ENCODE measurements at places on chromosomes 3 and 15.

- DNase-seq: peak; percentile 73
Observed at GRCh38 chr15:98648654-98649471, 524 bp downstream of the IGF1R start.

DNA sequence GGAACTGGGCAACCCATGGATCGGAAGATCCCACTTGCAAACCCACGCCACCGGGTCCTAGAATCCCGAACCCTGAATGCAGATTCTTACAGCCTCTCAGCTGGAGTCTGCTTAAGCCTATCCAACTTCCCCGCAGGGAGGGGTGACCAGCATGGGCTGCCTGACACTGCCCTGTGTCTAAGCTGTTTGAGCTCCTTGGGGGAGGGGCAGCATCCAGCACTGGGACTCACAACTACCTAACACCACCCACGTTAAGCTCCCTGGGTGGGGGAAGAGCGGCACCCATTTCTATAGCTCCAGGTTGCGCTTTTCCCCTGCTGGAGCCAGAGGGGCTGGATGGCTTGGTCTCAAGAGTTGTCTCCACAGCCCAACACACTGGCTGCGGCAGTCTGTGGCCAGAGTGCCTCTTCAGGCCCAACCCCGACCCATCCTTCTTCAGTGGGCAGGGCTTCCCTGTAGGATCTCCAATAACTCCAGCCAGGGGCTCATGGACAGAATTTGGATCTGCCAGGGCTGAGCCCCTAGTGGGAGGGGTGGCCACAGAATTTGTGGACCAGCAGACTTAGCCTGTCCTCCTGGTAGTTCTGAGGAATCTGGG, 649.2 kb downstream of the TUSC7 start:
- no peak for DNase-seq

GRCh38 chr3:124993466-124993865, 58.9 kb upstream of the MUC13 start:
- no peak for DNase-seq

DNA sequence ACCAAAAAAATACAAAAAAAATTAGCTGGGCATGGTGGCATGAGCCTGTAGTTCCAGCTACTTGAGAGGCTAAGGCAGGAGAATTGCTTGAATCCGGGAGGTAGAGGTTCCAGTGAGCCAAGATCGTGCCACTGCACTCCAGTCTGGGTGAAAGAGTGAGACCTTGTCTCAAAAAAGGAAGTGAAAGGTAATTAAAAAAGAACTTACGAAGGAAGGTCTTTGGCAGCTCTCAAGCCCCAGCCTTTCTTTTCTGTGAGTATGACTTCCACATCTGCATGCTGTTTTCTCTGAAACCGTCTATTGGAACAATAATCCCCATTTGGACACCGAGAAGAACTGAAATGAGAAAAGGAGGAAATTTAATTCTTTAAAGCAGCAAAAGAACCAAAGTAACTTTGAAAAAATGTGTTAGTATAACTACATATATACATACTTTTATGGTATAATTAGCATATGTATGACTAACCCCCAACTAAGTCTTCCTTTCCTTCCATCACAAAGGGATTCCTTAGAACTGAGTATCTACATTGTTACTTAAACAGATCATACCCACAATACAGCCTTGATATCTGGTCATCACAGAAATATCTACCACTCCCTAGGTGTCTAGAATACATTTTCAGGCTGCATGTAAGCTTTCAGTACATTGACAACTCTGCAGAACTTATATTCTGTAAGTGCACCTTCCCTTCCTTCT, 50.1 kb downstream of the SETD2 start:
- DNase-seq: no peak

DNA sequence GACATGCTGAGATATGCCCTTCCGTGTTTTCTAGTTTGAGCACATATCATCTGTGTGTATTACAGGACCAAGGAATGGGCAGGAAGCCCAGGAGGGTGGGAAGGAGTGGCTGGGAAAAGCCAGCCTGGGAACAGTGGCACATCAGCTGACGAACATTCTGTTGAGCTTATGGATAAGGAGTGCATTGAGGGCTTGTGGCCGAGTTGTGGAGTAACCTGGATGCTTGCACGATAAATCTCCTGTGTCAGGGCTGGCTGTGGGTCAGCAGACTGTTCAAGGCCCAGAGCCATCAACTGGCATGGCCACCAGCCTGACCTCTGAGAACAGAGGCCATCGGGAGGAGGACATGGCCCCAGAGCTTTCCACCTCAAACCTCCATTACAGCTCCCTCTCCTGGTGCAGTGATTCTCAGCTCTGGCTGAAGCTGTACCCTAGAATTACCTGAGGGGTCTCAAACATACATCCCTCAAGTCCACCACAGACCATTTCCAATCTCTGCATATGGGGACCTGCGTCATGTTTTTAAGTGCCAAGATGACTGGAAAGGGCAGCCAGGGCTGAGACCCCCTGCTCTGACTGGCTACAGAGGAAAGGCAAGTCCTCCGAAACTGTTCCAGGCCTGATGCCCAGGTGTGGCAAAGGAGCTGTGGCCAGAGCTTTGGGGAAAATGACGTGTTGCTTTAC, 4.8 kb upstream of the VILL start:
- DNase-seq: peak; percentile 40

DNA sequence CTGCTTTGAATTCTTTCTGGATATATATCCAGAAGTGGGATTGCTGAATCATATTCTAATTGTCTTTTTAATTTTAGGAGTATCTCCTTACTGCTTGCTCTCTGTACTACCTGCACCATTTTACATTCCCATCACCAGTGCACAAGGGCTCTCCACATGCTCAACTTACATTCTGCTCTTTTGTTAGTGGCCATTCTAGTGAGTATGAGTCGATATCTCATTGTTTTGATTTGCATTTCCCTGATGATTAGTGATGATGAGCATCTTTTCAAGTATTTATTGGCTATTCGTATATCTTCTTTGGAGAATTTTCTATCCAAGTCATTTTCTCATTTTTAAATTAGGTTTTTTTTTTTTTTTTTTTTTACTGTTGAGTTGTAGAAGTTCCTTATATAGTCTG, 29.5 kb downstream of the PFN2 start:
- no peak for DNase-seq

DNA sequence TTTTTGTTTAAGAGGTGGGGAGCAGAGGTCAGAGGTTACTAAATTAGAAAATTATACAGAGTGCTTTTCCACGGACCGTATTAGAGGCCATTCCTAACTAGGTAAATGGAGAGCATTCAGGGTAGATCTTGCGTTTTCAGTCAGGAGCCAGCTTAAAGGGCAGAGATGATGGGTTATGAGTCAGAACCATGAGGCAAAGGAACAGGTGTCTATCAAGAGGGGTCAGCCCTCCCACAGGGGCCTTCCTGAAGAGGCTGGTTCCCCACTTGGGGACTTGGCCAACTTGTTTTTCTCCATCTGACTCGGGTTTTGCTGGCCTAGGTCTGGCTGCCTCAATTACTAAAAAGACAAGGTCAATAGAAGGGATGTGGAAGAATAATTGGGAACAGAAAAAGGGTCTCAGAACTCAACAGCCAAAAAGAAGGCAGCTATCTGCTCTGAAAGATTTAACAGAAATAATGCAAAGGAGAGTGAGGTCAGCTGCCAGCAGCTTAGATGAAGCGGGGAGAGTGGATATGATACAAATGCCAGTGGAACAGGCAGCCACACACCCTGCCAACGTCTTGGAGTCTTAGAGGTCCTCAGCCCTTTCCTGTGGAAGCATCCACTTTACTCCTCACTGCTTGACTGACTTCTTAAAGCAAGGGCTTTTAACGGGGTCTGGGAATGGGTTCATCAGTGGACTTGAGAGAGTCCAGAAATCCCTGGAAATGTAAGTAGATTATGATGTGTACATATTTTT, 17.6 kb downstream of the MTMR14 start:
- DNase-seq: no peak

- DNase-seq: no peak
Observed at GRCh38 chr3:184563561-184563925, 2.0 kb downstream of the EPHB3 start.

- no peak for DNase-seq
Observed at GRCh38 chr15:97061392-97061791, 730.9 kb downstream of the NR2F2 start.

- DNase-seq: no peak
Observed at GRCh38 chr15:40313531-40314398, 6.0 kb upstream of the PLCB2 start.

DNA sequence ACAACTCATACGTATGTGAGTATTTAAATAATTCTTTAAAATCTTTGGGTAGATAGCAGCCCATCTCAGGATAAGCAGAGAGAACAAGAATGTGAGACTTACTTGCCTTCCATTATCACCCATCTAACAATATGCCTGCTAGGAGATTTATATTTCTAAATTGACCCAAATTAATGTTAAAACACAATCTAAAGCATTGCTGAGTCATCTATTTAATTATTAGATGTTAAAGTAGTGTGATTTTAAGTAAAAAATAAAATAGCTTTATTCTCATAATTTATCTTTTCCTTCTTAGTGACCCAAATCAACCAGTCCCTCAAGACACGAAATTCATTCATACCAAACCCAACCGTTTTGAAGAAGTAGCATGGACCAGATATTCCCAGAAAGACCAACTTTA, 578.9 kb upstream of the NAALADL2 start:
- DNase-seq: no peak

GRCh38 chr3:23252122-23252521, 49.0 kb downstream of the UBE2E2 start:
- no peak for DNase-seq

DNA sequence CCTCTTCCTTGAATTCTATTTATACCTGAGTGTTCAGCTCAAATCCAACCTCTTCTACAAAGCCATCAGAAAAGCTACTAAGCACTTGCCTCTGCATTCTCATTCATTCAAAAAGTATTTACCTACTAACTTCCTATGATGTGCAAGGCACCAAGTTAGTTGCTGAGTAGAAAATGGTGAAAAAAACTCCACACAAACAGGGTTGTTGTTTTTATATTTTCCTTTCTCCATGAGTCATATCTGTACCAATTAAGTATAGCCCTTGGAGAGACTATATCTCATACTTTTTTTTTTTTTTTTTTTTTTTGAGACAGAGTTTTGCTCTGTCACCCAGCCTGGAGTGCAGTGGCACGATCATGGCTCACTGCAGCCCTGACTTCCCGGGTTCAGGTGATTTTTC, 67.7 kb downstream of the IGF2BP2 start:
- DNase-seq: no peak

- DNase-seq: peak; percentile 79
Observed at GRCh38 chr3:194686816-194687637, 1.3 kb downstream of the FAM43A start.

DNA sequence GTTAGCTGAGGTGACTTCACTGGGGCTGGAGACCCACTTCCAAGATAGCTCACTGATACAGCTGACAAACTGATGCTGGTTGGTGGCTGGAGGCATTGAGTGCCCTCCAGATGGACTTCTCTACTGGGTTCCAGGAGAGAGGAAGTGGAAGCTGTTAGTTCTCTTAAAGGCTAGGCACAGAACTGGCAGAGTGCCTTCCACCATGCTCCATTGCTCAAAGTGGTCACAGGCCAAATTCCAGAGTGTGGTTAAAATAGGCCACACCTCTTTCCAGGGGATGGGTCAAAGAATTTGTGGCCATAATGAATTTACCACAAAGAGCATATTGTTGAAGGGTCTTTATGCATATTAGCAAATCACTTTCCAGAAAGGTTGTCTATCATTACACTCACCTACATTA, 74.2 kb downstream of the NMD3 start:
- DNase-seq: no peak

GRCh38 chr3:69922521-69923000, 77.0 kb upstream of the SAMMSON start:
- DNase-seq: no peak

DNA sequence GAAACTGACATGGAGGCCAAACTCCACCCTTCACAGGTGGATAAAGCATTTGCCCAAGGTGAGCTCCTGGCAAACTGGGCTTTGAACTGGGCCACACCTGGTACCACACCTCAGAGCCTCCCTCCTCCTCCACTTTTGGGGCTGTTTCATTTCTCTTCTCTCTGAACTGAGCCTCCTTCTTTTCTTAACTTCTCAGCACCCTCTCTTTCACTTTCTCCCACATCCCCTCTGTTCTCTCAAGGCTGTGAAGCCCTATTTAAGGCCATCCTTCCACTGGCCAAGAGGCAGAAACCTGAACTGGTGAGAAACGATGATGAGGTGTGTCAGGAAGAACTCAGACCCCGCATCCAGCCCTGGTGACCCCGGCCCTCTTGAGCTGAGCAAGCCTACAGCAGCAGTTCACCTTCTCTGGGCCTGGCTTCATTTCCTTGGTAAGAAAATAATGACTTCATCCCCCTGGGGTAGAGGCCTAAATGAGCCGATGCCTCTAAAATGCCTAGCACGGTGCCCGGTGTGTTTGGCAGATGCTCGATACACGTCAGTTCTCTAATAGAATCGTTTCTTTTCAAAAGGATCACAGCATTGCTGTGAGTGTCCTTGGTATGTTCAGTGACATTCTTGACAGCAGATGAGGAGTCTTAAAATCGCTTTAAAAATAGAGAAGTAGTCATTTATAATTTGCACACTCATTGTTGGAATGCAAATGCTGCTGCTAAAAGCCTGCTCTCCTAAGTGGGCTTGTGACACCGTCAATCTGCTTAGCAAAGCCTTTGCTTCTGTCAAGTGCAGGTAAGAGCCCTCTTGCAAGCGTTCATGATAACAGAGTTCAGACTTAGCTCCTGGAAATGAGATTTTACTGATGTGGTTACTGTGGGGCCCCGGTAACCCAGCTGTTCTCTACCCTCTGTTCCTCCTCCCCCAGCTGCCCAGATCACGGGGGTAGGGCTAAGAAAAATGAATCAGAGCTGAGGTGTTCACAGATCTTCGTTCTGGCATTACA, 97.7 kb upstream of the ATP2B2 start:
- DNase-seq: no peak

DNA sequence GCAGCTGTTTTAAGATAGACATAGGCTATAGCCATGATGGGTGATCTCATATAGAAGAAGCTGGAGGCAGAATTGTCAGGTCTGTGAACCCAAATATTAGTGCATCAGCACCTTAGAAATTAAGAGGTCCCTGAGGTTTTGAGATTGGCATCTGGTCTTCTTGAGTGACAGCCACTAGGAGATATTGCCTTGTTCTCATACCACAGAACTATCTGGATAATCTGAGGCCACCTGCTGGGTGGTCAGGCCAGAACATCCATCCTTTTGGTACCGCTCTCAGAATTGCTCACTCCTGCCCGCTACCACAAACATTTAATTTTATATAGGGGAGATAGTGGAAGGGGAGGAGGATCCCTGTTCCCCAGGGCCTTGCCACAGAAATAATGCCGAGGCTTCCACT, 210.6 kb upstream of the ZPLD1 start:
- no peak for DNase-seq

GRCh38 chr15:63013052-63013808, 29.3 kb upstream of the TPM1 start:
- no peak for DNase-seq

- peak; percentile 68 for DNase-seq
Observed at GRCh38 chr3:84692261-84692660, 266.5 kb upstream of the CADM2 start.

- no peak for DNase-seq
Observed at GRCh38 chr15:52104532-52105004, 8.0 kb downstream of the BCL2L10 start.

- peak; percentile 65 for DNase-seq
Observed at GRCh38 chr3:112136959-112137693, 4.1 kb upstream of the GCSAM start.
